ENCODE measurements at places on chromosomes 11 and 22. TPM values are rescaled to one million over a fixed set of nuclear protein-coding genes. Genes with fewer than 3 reads are reported as not detected.
A peak's percentile ranks its signal among the peaks of the same experiment; 100 is the strongest.

The C11orf52 gene
- total RNA-seq: 0.47 TPM

The ANKK1 gene
- not detected for total RNA-seq

The CHRM4 gene
- 0.17 TPM for total RNA-seq

The FEN1 gene
- 48.5 TPM for total RNA-seq

The RTCB gene
- total RNA-seq: 175 TPM

The IL17REL gene
- 0.17 TPM for total RNA-seq

DNA sequence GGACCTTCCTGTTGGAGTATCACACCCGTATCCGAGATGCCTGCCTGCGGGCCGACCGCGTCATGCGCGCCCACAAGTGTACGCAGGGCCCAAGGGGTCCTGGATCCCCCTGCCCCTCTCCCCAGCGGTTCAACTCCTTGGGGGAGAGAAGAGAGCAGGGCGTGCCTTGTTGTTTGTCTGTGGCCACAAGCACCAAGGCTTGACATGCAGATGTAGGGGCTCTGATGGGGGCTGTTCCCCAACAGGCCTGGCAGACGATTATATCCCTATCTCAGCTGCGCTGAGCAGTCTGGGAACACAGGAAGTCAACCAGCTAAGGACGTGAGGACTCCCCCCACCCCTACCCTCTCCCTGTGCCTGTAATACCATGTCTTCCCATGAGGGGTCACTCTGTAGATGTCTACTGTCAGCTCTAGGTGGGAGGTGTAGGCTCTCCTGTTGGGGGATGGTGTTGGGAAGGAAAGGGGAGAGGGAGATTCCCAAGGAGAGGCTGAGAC lies 6.8 kb downstream of the CFL1 start:
- peak; percentile 45 for DNase-seq

DNA sequence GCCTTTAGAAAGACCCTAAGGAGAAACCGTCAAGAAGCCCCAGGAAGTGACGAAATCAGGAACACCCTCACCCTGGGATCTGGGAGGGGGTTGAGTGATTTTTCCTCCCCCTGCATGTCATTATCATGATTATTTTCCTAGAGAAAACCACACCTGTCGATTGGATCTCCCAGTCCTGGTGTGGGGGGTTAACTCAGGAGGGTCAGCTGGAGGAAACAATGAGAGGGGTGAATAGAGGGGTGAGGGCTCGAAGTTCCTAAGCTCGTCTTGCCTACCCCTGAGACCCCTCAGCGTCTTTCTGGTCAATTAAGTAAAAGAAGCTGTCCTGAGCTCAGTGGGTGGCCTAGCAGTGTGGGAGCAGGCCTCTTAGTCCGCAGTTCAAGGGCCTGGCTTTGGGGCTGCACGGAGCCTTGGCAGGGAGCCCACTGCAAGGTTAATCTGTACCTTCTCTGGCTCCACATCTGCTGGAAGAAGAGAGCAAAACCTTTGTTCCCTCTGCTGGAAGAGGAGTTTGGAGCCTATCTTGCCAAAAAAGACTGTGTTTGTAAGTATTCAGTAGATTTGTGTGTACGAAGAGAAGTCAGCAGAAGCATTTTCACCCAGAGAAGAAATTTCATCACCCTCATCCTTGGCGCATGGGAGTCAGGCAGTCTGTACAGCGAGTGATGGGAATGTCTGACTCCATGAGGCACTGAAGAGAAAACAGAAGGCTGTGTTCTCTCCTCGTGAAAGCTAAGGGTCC lies 34.2 kb upstream of the FTH1 start:
- DNase-seq: no peak

DNA sequence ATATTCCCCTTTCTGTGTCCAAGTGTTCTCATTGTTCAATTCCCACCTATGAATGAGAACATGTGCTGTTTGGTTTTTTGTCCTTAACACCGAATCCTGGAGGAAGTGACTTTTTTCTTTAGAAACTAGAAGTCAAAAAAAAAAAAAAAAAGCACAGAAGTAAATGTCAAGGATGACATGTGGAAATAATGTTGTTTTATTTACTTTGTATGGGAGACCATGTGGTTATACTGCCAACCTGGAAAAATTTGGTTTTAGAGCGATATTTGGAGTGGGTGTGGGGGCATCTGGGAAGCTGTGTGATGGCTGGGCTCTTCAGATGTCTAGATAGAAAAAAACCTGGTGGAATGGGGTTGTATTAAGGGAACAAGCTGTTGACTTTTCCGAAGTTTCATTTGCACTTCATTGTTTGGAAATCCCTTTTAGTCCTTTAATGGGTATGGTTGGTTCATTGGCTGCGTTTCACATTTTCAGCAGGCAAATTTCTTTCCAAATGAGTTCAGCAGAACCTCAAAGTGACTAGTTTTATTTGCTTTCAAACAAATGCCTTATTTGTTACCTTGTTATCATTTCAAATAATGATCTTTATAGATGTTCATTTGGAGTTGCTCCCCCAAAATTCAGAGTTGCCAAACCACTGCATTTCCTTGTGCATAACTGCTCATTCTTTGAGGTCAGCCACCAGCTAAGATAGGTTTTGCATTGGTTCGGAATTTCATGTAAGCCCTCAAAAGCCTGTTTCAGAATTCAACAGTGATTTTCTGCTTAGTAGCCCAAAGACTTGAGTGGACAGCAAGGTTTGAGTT lies 508.2 kb downstream of the METTL15 start:
- no peak for DNase-seq

DNA sequence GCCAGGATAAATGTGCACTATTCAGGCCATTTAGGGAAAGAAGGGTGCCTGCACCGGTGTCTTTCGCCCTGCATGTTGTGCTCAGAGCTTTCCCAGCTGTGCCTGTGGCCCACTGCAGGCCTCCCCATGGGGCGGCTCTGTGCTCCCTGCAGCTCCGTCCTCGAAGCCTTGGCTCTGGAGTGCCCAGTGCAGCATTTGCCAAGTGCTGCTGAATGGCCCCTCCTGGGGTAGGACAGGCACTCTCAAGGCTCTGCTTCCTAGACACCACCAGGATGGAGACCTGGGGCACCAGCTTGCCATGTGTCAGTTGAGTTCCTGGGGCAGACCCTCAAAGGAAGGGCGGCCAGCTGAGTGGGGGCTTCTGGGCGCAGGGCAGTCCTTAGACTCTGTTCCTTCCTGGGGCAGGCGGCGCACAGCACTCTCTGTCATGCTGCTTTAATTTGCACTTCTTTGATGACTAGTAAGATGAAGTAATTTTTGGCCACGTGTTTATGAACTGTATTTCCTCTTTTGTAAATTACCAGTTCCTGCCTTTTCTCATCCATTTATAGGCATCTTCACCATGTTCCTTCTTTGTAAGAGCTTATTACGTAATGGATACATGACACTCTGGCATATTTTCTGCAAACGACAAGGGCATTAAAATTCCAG lies 32.1 kb upstream of the GNB1L start:
- DNase-seq: peak; percentile 82

DNA sequence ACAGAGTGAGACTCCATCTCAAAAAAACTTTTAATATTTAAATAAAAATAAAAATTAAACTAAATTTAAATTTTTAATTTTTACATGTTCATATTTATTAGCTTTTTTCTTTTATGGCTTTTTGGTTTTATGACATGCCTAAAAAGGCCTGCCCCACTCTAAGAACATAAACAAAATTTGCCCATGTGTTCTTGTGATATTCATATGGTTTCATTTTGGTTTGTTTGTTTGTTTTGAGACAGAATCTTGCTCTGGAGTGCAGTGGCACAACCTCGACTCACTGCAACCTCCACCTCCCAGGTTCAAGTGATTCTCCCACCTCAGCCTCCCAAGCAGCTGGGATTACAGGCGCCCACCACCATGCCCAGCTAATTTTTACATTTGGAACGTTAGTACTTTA lies 27.7 kb downstream of the SUSD2 start:
- DNase-seq: no peak

DNA sequence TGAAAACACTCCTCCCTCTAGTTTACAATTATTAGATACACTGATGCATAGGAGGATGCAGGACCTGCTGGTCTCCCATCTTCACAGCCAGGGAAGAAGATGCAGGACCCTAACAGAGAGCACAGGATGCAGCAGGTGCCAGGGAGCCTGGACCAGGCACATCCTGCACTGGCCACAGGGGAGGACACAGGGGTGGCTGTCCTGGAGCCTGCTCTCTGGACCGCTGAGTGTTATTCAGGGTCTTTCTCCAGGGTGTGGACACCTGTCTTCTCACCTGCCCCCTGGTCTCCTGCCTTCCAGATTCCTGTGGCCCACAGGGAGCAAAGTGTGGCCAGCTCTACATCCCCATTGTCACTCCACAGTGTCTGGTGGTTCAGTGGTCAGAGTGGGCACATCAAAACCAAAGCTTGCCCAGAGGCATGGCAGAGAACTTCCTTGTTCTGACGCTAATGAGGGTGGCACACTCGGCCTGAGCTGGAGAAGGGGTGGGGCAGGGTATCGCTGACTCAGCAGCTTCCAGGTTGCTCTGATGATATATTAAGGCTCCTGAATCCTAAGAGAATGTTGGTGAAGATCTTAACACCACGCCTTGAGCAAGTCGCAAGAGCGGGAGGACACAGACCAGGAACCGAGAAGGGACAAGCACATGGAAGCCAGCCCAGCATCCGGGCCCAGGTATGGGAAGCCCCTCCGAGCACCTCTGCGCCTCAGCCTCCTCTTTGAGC lies at the start of gene APOBEC3A:
TSS of gene APOBEC3A (plus strand) at position 564 of the 725 bp plus-strand sequence. CDS start at position 647, 83 bp downstream.
- no peak for DNase-seq

GRCh38 chr11:19344661-19345518 lies 104.1 kb upstream of the E2F8 start:
- peak; percentile 64 for DNase-seq

- DNase-seq: peak; percentile 68
Measured at GRCh38 chr11:67372993-67373647, at the start of gene CLCF1. TSS of gene CLCF1 (minus strand) at chr11:67373598. CDS start at chr11:67373539, 59 bp downstream.

DNA sequence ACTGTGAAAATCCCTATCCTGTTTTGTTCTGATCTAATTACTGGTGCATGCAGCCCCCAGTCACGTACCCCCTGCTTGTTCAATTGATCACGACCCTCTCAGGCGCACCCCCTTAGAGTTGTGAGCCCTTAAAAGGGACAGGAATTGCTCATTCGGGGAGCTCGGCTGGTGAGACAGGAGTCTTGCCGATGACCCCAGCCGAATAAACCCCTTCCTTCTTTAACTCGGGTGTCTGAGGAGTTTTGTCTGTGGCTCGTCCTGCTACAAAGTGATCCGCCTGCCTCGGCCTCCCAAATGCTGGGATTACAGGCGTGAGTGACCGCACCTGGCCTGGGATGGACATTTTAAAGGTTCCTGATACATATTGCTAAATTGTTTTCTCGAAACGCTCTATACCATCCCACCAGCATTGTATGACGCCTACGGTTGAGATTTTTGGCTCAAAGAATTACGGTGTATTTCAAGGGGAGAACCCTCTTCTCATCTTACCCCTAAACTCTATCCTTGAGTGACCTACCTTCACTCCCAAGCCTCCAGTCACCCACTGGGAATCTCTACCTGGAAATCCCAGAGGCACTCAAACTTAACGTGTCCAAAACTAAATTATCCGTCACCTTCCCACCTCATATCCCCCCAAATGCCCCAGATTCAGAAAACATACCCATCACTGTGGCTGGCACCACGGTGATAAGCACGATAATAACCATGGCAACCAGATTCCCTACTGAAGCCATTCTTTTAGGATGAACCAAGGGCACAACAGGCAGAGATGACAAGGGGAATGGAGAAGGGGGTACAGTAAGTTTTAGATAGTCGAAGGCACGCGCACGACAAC lies 789 bp upstream of the POLA2 start:
- DNase-seq: no peak

- DNase-seq: no peak
Measured at GRCh38 chr11:33618351-33618710, 82.3 kb downstream of the C11orf91 start.

- DNase-seq: no peak
Measured at GRCh38 chr11:66971488-66971887, 3.6 kb upstream of the C11orf86 start.

- no peak for DNase-seq
Measured at GRCh38 chr11:80849253-80849652, 1408.4 kb upstream of the TENM4 start.

DNA sequence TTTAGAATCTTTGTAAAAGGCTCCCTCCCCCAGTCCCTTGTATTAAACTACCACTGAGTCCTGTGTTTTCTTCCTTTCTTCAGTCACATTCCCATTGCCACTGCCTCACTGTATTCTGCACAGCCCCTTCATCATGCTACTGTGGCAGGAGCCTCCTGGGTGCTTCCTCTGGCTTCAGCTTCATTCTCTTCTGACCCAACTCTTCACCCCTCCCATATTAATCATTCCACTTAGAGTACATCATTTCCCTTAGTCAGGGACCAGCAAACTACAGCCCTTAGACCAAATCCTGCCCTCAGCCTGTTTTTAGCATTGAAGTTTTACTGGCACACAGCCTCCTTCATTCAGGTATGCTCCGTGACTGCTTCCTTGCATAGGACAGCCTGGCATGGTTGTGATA lies 127.7 kb upstream of the MTNR1B start:
- DNase-seq: no peak

DNA sequence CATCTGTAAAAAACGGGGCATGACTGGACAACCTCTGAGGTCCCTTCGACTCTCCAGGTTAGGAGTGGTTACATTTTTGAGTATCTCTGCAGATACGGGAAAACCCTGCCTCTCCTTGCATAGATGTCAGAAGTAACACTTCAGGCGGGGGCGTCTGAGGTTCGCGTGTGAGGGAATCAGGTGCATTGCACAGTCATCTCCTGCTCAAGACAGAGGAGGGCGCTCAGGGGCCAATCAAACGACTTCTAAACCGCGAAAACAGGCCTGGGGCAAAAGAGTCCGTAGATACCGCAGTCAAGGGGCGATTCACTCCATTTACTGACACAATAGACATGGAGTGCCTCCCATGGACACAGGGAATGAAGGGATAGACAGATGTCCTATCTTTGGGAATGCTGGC lies 31.7 kb downstream of the KIRREL3 start:
- DNase-seq: no peak

- DNase-seq: no peak
Measured at GRCh38 chr22:38348751-38349496, 31.7 kb upstream of the CSNK1E start.

- no peak for DNase-seq
Measured at GRCh38 chr11:122632181-122632824, 23.2 kb upstream of the UBASH3B start.

- no peak for DNase-seq
Measured at GRCh38 chr11:11884774-11885481, 43.2 kb downstream of the USP47 start.

DNA sequence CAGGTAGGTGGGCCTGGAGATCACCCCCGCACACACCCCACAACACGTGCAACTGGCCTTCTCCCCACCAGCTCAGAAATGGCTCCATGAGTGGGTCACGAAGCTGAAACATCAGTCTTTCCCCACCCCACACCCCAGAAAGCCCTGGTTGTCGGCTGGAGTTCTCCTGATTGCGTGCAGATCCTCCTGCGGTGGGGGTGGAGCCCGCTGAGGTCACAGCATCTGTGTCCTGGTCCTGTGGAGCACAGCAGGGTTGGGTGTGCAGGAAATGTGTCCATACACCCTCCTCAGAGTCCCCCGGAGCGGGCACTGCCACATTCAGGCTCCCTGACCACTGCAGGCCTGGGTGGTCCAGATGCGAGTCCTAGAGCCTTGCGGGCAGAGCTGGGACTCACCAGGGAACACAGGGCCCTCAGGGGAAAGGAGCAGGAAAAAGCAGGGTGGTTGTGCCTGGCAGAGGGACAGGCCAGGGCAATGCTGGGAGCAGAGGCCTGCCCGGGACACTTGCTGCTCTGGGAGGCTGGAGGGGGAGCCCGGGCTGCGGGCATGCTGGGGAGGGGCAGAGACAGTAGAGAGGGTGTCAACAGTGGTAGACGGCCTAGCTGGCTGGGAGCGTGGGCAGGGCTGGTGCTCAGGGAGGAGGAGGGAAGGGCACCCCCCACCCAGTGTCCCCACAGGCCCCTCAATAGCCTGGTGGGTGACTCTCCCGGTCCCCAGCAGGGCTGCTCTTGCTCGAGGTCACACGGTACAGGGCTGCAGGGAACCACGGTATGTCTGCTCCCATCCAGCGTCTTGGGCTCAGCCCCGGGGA lies 42.4 kb upstream of the PPARA start:
- no peak for DNase-seq

GRCh38 chr11:8720352-8720751 lies 37.8 kb downstream of the RPL27A start:
- no peak for DNase-seq
